ENCODE measurements at places on chromosomes 16 and 17.
A peak's percentile ranks its signal among the peaks of the same experiment; 100 is the strongest.

DNA sequence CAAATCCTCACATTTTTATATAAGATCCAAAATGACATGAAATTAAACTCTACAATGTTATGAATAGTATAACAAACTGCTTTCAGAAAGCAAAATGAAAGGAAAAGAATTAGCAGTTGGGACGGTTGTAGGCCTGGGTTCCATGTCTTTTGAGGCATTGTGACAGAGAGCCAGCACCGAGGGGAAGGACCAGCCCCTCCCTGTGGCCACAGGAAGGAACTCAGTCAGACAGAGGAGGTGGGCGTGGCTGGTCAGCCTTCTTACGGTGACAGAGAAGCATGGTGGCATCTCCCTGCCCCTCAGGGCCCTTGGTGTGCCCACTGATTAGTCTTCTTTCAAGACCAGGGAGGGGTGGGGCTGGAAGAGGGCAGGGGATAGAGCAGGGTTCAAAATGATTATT is 5.7 kb downstream of the ZNF319 start:
- no peak for DNase-seq

- DNase-seq, result no peak
Measured at GRCh38 chr17:75232786-75233185, 27.3 kb downstream of the NUP85 start.

GRCh38 chr17:82231312-82231561 is 2.4 kb downstream of the SLC16A3 start:
- no peak for DNase-seq

DNA sequence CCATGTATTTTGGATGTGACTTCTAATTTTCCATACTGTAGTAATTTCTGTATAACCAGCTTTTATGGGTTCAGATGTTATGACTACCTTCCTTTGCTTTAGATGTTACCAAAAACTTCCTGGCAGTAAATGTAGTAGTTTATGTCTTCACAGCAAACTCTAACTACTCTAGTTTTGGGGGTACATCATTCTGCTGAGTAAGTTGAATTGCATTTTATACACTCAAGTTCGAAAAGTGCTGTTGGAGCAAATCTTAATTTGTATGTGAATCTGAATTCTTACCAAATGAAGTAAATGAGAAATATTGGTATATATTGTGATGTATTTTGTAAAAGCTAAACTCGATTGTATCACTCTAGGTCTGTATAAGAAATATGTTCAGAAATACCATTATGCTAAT is 728.3 kb upstream of the CDH8 start:
- no peak for DNase-seq

GRCh38 chr17:67456889-67457288 is 79.8 kb downstream of the PITPNC1 start:
- DNase-seq, result no peak

DNA sequence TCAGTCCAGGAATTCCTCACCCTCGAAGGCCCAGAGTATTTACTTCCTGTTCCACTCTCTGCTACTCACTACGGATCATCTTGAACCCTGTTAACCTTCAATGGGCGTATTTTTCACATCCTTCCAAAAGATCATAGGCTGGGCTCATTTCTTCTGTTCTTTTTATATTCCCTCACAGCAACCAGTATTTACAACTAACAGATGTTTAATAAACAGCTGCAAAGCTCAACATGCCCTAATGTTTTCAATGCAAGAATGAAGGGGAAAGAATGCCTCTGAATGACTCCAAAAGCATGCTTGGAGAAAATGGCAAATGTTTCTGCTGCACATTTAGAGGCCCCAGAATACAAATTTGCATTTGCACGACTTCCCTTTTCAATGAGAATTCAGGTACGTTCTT is 174.9 kb downstream of the ZFHX3 start:
- DNase-seq, result no peak

DNA sequence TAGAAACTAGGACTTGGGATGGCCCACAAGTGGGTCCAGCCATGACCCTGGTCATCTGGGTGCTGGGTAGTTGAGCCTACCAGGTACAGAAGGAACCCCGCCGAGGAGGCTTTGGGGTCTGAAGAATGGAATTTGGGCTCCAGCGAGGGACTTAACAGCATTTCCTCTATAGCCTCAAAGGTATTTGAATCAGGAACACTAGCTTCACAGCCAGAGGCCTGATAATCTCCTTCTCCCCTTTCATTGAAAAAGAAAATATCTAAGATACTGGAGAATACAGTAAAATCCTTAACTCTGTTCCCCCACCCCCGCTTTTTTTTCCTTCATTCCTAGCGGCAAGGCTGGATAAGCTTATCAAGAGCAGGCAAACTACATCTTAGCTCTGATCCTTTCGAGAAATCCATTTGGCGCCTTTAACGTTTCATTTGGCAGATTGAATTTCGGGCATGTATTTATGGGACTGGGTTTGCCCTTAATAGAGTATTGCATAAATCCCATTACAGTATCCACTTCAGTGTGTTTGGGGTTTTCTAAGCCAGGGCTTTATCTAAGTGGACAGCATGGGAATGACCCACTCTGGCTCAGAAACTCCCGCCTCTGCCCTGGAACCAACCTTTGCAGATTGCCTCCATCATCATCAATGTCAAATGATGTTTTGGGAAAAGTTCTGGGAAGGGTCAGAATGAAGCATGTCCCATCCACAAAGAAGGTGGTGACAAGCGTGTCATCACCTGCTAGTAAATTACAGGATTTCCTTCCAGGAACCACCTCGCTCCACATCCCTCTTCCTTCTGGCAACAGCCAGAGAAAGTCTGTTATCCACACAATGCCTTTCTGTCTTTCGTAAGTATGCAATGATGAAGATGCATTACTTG is 36.9 kb downstream of the XYLT1 start:
- no peak for DNase-seq

DNA sequence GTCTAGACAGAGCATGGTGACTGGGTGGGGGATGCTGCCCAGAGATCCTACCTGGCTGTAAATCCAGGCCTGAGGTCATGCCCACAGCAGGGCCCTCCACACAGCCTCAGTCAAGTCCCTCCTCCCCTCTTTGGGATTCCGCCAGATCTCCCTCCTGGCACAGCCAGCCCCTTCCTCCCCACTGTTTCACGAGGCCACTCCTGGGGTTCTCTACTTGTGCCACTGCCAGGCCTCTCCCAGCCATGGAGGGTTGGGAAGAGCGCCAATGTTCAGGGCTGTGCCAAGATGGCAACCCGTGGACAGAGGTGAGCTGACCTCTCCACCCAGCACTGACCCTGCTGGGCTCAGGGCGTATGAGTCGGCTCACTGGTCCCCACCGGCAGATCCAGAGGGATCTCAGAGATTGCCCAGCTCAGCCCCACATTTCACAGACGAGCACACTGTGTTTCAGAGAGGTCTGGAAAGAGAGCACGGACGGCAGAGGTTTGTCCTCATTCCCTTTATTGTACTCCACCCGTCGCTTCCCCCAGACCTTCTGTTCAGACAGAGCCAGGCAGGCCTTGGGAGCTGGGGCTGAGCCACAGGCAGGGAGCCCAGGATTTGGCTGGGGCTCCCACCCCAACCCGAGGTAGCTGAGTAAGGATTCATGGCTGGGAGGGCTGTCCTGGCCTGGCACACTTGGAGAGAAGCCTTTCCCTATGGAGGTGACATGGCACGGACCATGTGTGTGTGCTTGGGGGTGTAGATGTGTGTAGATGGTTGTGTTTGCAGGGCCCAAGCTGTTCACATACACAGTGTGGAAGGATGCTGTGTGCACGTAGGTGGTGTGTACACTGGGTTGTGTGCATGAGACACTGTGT is 3.5 kb upstream of the CAMKK1 start:
- no peak for DNase-seq

DNA sequence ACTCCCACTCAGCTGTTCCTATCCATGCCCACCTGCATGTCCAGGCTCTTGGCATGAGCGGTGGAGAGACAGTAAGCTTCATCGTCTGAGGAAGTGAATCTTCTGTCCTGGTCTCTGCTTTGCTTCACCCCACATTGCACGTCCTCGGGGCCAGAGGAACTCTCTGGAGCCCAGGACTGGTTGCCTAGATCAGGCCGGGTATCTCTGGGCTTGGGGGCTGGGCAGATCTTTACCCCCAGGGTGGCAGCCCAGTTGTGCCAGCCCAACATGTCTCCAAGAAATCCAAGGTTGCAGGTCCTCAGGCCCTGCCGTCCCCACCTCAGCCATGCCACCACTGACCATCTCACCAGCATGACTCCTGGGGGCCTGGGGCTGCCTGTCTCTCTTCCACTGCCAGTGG is 58.3 kb downstream of the BEAN1 start:
- DNase-seq, result no peak

DNA sequence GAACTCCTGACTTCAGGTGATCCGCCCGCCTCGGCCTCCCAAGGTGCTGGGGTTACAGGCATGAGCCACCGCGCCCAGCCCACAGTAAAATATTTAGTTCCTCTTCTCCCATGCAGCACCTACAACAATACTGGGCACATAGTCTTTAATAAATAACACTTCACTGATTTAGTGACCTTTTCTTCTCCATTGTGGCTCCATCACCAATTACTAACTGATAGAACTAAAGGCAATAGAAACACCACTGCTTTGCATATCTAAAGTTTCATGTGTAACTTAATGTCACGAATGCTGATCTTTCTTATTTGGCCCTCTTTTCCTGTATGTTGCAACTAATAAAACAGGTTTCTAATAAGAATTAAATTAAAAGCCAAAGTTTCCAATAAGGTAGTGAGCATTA is 38.9 kb downstream of the TRIM37 start:
- no peak for DNase-seq

GRCh38 chr17:4632581-4632920 is 8.9 kb downstream of the ALOX15 start:
- DNase-seq, result no peak

- DNase-seq, result no peak
Measured at GRCh38 chr17:41419716-41420115, 4.7 kb downstream of the KRT37 start.

GRCh38 chr16:31472709-31473203 is 804 bp downstream of the TGFB1I1 start:
- DNase-seq, result no peak

GRCh38 chr16:17585449-17586074 is 114.8 kb upstream of the XYLT1 start:
- no peak for DNase-seq

- DNase-seq, result no peak
Measured at GRCh38 chr16:67919622-67920221, 11.9 kb downstream of the CTRL start.

DNA sequence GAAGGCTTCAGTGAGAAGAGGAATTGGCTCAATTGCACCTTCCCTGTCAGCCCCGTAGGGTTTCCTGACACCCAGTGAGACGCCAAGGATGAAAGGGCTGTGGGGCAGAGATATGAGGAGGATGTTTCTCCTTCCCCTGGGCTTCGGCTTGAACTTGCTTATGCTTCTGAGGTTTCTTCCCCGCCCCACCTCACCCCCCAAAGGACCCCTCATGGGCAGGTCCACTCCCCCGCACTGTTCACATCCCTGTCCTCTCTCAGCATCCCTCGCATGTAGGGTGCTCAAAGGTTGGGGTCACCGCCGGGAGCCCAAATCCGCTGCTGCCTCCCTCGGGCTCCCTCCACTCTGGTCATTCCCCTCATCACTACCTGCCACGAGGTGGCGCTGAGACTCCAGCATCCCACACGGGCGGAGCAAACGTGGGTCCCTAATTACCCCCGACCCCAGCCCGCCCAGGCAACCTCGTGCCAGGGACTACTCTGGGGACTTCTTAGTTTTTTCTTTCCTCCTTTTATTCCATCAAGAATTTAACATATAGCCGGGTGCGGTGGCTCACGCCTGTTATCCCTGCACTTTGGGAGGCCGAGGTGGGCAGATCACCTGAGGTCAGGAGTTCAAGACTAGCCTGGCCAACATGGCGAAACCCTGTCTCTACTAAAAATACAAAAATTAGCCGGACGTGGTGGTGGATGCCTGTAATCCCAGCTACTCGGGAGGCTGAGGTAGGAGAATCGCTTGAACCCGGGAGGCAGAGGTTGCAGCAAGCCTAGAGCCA is 3.3 kb upstream of the TRARG1 start:
- DNase-seq, result peak; percentile 34

- DNase-seq, result no peak
Measured at GRCh38 chr17:16491131-16491702, 776 bp downstream of the LRRC75A start.

DNA sequence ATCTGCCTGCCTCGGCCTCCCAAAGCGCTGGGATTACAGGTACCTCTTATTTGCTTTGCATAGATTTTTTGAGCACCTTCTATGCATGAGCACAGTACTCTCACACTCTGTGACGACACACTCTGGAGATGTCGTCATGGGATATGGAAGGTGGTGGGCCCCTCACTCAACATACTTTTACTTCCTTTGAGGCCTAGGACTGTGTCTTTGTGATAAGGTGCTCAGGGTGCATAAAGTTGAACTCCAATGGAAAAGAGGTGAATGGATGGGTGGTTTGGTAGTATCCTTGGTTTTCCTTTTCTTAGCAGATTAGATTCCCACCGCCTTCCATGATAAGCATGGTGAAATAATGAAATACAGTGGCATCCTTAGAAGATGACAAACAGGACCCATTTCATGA is 6.1 kb upstream of the CDK5RAP3 start:
- no peak for DNase-seq

DNA sequence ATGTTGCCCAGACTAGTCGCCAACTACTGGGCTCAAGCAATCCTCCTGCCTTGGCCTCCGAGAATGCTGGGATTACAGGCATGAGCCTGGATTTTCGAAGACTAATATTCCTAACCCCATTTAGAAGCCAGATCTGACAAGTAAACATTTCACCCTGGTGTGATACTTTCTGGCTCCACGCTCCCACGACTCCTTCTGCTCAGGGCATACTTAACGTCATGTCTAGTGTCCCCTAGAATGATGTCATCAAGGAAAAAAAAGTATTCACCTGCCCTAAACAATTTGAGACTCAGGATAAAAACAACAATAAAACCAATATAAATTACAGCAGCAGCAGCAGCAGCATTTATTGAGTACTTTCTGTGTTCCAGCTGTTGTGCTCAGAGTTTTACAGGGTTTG is 13.2 kb downstream of the ITGB3 start:
- DNase-seq, result no peak

DNA sequence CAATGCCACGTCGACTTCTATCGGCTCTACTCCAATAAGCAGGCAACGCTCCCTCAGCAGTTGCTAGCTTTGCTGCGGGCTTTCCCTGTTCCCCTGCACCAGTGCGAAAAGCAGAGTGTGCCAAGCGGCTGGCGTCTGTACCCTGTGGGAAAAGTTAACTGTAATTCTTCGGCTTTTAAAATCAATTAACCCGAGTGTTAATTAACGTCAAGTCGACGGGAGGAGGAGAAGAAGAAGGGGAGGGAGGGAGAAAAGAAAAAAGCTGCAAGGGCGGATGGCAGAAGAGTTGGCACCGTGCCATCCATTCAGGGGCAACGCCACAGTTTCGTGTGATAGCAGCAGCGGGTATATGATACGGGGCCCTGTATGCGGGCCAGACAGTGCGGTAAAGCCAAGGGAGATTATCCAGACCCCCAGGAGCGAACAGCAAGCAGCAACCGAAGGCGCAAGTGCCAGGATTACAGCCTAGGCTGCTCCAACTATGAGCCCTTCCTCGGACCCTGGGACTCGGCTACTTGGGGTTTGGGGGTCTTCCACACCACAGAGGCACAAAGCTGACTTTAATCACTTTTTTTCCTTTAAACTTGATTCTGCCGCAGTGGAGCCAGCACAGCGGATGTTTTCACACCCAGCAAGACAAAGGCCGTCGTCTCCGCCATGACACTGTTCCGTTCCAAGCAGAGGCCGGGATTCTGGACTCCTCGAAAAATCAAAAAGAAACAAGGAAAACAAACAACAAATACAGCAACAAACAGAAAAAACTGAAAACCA is 253.8 kb upstream of the PMFBP1 start:
- no peak for DNase-seq
